Activated naive CD4-positive, alpha-beta T cell treated with anti-CD3 and anti-CD28 coated beads, Interleukin-2, amount 50 U/mL, for 16 hours (primary cell): ENCODE measurements at places on chromosomes 11 and 22.

GRCh38 chr11:46072172-46072964, 48.9 kb downstream of the PHF21A start:
- DNase-seq, result no peak

DNA sequence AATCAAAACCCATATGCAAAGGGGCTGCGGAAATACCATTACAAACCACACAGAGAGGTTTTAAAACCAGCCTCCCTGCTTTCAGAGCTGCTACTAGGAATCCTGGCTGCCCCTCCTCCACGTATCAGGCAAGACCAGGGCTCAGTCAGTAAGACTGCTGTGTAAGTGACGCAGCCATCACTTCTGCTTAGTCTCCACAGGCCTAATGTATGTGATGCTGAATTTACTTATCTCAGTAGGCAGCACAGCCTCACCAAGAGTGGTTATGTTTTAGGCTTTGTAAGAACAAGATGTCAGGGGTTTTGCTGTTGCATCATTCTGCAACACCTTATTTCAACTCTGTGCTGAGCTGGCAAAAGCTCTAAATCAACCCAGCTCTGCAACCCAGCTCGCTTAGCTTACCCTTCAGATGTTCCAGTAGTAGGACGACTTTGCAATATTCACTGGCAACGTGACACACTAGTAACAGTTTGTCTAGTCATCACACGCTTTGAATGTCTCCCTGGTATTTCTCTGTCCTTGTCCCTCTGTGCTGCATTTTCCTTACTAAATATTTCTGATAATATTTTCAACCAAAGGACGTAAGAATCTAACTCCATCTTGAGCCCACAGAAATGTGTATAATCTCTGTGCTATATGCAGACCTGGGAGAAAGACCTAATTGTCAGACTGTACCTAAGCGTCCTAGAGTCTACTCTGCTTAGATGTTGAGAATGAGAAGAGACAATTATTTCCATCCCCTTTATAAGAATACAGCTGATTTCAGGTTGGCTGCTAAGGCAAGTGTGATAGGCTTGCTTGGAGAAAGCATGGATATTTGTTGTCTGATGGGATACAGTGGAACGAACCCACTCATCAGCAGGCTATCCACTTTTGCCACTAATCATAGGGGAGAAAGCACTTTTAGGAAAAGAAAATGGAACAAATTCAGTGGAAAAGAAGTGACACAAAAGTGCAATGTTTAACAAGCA, 72.2 kb downstream of the LARGE2 start:
- DNase-seq, result no peak

- no peak for DNase-seq
Observed at GRCh38 chr11:111347723-111348115, 31.4 kb downstream of the POU2AF1 start.

- no peak for DNase-seq
Observed at GRCh38 chr11:67704524-67704923, 30.1 kb upstream of the ALDH3B2 start.

DNA sequence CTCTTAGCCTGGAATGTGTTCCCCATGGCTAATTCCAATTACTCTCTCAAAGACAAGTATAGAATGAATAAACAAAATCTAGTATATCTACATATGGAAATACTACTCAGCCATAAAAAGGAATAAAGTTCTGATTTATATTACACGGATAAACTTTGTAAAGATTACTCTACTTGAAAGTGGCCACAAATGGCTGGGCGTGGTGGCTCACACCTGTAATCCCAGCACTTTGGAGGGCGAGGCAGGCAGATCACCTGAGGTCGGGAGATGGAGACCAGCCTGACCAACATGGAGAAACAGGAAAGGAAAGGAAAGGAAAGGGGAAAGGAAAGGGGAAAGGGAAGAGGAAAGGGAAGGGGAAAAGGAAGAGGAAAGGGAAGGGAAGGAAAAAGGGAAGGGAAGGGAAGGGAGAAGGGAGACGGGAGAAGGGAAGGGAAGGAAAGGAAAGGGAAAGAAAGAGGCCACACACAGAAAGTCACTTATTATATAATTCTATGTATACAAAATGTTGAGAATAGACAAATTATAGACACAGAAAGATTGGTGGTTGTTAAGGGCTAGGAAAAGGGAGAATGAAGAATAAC, 90.7 kb upstream of the CLNS1A start:
- no peak for DNase-seq

DNA sequence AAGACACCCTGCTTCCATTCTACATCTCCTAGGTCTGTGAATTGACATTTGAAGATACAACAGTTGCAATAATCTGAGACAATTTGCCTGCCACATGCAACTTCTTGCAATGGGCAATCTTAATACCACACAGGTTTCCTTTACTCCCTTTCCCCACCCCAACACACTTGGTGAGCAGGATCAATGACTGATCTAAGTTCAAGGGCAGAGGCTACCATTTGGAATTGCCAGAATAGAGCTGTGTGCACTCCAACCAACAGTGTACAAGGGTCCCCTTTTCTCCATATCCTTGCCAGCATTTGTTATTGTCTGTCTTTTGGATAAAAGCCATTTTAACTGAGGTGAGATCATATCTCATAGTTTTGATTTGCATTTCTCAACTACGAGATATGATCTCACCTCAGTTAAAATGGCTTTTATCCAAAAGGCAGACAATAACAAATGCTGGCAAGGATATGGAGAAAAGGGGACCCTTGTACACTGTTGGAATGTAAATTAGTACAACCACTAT, 2.9 kb upstream of the NNMT start:
- no peak for DNase-seq

DNA sequence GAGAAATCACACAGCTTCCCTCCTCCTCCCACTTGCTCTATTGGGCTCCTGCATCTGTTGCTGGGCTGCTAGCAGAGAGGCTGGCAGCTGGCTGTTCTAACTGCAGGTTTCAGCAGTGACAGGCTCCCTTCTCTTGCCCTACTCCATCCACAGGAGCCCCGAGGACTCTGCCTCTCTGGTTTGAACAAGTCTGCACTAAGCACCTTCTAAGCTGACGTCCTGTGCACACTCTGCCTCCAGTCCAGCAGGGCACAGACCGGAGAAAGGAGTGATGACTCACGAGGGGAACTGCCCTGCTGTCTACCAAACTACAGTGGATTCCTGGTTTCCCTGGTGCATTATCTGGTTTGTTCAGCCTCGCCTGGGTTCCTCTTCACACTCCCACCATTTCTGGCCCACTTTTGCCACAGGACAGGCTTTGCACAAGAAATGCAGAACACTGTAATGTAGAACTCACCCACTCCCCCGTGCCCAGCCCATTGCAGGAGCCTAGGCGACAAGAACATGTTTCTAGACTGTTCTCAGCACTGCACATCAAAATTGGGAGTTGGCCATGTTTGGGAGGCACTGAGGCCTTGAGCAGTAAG, 26.0 kb downstream of the IL10RA start:
- no peak for DNase-seq

DNA sequence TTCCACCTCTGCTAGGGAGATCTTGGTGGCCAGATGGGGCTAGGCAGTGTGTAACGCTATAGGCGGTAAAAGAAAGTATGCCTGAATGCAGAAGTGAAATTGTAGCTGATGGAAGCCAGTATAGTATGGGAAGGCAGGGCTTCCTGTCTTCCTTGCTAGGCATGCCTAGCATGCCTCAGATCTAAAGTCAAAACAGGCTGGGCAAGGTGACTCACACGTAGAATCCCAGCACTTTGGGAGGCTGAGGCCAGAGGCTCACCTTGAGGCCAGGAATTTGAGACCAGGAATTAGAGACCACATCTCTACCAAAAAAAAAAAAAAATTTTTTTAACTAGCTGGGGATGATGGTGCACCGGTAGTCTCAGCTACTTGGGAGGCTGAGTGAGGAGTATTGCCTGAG, 281.7 kb upstream of the MTNR1B start:
- DNase-seq, result no peak

- DNase-seq, result peak; percentile 3
Observed at GRCh38 chr11:69922015-69922595, 102.9 kb upstream of the FGF3 start.
